ENCODE measurements at places on chromosomes 3 and 15. TPM values are rescaled to one million over a fixed set of nuclear protein-coding genes. Genes with fewer than 3 reads are reported as not detected.

The NAA80 gene
- 5.8 TPM for total RNA-seq

The ATP1B3 gene
- total RNA-seq, result 39.7 TPM

The LRRN1 gene
- total RNA-seq, result 0.11 TPM

The ZNF502 gene
- total RNA-seq, result 2.4 TPM

The EPHA3 gene
- 2.9 TPM for total RNA-seq

DNA sequence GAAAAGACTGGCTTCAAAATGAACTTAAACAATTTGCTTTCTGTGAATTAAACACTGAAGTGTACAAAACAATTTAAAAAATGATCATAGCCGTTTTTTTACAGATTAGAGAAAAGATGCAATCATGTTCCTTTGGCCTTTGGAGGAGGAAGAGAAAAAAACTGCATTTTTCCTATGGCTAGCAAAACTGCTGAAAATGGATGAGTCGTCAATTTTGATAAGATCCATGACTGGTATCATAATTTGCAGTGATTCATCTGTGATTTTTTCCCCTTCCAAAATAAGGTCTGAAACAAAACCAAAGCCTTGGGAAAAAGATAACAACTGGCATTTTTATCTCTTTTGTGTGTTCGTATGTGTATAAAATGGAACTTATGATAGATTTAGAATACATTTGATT, 255.6 kb upstream of the SATB1 start:
- DNase-seq, result no peak

DNA sequence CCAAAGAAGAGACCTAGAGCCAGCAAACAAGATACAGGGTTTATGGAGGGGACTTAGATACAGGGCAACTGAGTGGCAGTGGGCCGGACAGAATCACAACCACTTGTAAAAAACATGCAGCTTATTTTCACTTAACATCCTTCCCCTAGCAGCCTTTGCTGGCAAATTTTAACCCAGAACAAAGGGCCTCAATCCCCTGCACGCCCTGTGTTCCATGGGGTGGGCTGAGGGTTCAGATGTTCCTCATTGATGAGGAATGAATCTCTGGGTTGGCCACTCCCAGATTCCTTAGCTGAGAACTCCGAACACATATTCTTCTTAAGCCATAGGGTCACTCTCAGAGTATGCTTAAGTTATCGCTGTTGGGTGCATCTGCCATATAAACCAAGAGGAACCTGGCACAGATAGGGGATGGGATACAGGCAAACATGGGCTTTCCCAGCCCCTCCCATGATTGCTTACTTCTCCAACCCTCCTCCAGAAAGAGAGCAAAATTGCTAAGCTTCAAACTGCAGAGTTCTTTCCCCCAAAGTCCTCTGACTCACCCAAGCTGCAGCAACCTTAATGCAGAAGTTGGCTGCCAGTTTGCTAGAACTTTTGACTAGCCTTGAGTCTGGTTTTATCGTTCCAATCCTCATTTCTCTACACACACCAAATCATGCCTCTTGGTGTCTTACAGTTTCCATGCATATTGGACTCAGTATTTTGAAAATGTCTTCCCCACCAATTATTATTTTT, 146.9 kb downstream of the CD47 start:
- DNase-seq, result no peak

DNA sequence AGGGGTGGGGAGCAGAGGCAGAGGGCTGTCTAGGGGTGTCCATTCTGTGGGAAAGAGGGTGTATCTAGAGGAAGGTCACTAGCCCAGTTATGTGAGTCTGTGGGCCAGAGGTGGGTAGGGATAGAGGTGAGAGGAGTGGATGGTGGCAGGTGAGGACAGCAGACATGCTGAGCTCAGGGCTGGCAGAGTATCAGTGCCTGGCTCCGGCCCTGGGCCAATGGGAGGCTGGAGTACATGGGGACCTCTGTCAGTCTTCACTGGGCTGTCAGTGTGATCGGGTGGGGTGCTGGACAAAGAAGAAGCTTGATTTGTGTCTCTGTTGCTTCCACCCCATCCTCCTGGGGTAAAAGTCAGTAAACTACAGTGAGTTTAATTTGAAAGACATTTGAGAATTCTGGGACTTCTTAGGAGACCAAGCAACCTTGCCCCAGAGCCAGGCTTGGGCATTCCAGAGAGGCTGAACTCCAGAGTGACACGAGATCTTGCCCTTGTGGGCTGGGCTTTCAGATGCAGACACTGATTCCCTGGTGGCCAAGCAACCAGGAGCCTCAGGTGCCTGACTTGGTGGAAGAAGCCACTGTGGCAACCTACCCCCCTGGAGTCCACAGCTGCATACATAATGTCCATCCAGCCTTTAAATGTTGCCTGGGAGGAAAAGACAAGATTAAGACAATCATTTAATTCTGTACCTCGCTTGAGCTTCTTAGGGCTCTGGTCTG, 60.7 kb downstream of the EXOG start:
- DNase-seq, result no peak

DNA sequence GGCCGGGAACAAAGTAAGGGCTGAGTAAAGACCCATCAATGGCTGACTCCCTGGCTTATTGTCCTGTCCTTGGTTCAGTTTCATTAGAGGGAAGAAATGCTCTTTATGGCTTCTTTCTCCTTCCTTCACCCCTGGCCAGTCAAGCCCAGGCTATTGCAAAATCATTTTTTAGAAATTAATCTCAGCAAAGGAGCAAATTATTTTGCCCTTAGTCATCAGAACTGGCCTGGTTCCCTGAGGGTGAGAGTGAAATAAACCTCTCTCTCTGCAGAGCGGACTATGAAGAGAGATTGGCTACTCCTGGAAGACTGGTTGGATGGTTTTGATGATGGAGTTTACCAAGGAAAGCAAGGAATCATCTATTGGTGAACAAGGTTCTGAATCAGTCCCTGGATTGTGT, 52.7 kb upstream of the OXTR start:
- DNase-seq, result no peak

- no peak for DNase-seq
Measured at GRCh38 chr3:188802645-188803044, 369.1 kb upstream of the TPRG1 start.

DNA sequence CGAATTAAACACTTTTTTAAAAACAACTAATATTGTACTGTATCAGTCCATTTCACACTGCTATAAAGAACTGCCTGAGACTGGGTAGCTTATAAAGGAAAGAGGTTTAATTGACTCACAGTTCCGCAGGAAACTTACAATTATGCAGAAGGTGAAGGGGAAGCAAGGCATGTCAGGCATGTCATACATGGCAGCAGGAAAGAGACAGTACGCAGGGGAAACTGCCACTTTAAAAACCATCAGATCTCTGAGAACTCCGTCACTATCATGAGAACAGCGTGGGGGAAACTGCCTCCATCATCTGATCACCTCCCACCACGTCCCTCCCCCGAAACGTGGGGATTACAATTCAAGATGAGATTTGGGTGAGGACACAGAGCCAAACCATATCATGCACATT, 162.8 kb upstream of the TPM1 start:
- DNase-seq, result no peak

GRCh38 chr3:51338632-51339031, 46.5 kb upstream of the MANF start:
- DNase-seq, result no peak

GRCh38 chr15:68499620-68500312, 67.8 kb upstream of the ITGA11 start:
- DNase-seq, result no peak

All from Right ventricle myocardium inferior (tissue), 1 donor.